ENCODE measurements at places on chromosomes 1 and 21. TPM values are rescaled to one million over a fixed set of nuclear protein-coding genes. Genes with fewer than 3 reads are reported as not detected.

Gene OR2T2
- not detected for total RNA-seq

Gene CDC42BPA
- 35.1 TPM for total RNA-seq

Gene KIAA0040
- total RNA-seq, result 12.8 TPM

Gene GBP5
- total RNA-seq, result 0.44 TPM

Gene KRTAP11-1
- not detected for total RNA-seq

Gene CYP4A11
- total RNA-seq, result not detected

Gene TNFRSF1B
- total RNA-seq, result 16.2 TPM

Gene S100A1
- total RNA-seq, result 2,012 TPM

Gene BARHL2
- not detected for total RNA-seq

Gene FPGT
- 10.3 TPM for total RNA-seq

Gene ELK4
- 36.3 TPM for total RNA-seq

Gene C1orf53
- total RNA-seq, result 7.8 TPM

Gene PTGFR
- 0.44 TPM for total RNA-seq

Gene SPRR5
- total RNA-seq, result not detected

Gene ZBTB40
- 17.9 TPM for total RNA-seq

Gene RNU1-1
- 6,072 TPM for total RNA-seq

Gene IFNAR1
- total RNA-seq, result 24.4 TPM

Gene MYOM3
- total RNA-seq, result 440 TPM

Gene ADGRL4
- total RNA-seq, result 19.3 TPM

Gene ISG15
- 14.5 TPM for total RNA-seq

Gene LCE1F
- not detected for total RNA-seq

Gene DHDDS
- 27.9 TPM for total RNA-seq

Gene GOLT1A
- total RNA-seq, result not detected

Gene FAM163A
- total RNA-seq, result 0.16 TPM

All from left ventricle myocardium inferior (tissue), 1 donor.